ENCODE measurements at places on chromosomes 16 and 17. TPM values are rescaled to one million over a fixed set of nuclear protein-coding genes. Genes with fewer than 3 reads are reported as not detected.
A peak's percentile ranks its signal among the peaks of the same experiment; 100 is the strongest.

- DNase-seq = no peak
- H3K27me3 ChIP-seq = peaks cover 29% of the 10 kb centered on the region
- no peak overlapping the region for H3K27ac ChIP-seq
- H3K36me3 ChIP-seq = peaks cover 1% of the 10 kb centered on the region
Observed at GRCh38 chr16:84643674-84644073, 4.6 kb upstream of the KLHL36 start.

DNA sequence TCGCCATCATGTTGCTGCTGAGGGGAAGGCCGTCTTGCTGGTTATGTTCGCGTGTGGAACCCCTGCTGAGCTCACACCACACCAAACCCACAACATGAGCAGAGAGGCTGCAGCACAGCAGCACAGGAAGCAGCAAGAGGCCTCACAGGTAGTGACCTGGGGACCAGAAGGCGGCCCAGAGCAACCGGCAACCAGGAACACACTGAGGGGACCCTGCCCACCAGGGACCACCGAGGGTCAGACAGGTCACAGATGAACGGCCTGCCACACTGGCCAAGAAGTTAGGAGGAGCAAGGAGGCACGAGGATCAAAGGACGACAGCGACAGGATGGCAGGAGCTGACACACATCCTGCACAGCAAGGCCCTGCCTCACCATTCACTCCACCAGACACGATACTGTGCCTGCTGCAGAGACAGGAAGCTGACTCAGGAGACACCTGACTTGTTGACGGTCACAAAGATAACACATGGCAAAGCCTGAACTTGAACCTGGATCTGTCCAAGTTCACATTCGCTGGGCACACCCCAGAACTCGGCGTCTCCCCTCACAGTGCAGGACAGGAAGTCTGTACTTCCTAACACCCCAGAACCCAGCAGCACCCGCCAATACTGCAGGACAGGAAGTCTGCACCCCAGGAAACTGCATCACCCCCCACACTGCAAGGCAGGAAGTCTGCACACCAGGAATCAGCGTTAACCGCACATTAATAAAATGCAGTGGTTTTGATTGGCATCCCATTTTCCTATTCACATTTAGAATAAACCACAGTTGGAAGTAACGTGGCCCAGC, 98.5 kb downstream of the ZNF778 start:
- H3K4me3 ChIP-seq = peak overlapping the region; percentile 65
- no peaks in the 10 kb centered on the region for H3K27me3 ChIP-seq

DNA sequence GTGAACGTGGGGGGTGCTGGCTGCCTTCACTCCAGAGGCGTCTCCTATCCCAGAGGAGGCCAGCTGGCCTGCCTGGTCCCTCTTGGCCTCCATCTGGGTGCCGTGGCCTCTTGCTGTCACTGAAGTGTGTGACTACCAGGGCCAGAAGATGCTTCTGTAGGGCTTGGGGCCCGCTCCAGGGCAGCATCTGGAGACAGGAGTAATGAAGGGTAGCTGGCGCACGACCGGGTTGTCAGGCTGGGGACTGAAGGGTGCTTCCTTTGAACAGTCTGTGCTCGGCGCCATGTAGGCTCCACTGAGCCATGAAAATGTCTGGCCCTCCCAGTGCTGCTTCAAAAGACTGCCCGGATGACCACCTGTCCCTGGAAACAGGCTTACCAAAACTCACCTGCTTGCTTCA, 31.3 kb downstream of the ASIC2 start:
- no peak for DNase-seq
- H3K27ac ChIP-seq = no peak overlapping the region
- no peak overlapping the region for H3K4me3 ChIP-seq
- no peaks in the 10 kb centered on the region for H3K36me3 ChIP-seq
- peaks cover 4% of the 10 kb centered on the region for H3K27me3 ChIP-seq
- H3K4me1 ChIP-seq = no peaks in the 10 kb centered on the region

The PIRT gene
- total RNA-seq = not detected

The GDE1 gene
- total RNA-seq = 21.3 TPM

Measured in activated CD8-positive, alpha-beta memory T cell treated with anti-CD3 and anti-CD28 coated beads, Interleukin-2, amount 10 ng/mL, durations not matched to agents 7 days and 5 days (primary cell).